Right ventricle myocardium inferior (tissue), 1 donor: ENCODE measurements at places on chromosomes 1 and 21.

DNA sequence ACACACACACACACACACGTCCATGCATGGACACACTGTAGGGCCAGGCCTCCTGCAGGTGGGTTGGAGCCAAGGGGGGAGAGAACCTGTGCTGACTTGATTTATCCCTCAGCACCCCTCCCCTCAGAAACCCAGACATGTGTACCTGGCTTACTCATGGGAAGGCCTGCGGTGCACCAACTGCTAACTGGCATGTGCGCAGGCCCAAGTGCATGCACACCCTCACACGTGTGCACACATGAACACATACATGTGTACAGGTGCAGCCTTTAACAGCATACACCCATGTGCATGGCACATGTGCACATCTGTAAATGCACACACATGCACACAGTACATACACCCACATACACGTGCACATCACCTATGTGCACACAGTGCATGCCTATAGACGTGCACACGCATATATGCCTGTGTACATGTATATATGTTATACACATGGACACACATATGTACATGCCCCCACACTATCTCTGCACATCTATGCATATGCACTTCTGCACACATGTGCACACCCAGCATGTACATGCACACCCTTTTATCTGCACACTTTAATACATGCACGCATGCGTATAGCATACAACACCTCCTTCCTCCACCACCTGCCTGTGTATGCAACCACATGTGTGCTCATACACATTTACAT, 67.5 kb downstream of the TRIM11 start:
- DNase-seq, result peak; percentile 26

DNA sequence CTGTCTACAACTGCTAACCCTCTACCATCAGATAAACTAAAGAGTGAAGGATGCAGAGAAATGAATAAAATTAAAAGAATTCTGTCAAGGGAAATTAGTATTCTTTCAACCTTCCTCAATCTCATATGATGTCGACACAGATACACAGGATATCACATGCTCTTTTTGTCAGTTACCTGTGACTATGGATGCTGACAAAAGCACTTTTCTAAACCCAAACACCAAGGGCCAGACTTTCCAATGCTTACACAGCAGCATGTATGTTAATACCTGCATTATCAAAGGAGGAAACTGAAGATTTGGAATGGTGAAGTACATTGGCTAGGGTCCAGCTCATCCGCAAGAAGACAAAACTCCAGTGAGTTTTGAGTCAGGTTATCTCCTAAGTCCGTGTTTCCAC, 294.0 kb downstream of the SMYD3 start:
- DNase-seq, result no peak

- no peak for DNase-seq
Measured at GRCh38 chr1:212451416-212452322, 18.9 kb downstream of the NENF start.

DNA sequence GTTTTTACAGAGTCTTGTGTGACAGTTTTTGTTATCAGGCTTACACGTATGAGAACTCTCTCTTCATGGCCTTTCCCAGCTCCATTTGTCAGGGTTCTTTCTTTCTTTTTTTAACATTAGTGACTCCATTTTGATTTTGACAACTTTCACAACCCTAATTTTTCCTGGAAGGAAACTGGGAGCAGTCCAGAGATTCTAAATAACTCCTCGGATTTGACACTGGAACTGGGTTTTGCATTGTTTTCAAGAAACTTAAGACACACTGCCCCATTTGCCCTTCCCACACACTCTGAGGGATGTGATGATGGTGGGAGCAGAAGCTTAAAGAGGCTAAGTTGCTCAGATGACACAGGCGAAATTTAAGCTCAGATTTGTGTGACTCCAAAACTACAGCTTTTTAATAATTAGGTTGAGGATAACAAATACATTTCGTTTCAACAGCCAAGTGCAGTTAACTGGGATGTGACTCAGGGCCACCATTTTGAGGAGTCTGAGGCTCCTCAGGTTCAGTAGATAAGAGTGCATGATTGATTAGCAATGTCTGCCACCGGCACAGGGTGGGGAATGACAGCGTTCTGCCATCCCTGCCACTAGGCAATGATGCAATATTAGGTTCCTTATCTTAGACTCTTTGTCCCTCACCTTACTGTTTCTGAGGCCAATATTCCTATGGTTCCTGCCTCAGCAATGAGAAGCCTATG, 95.1 kb upstream of the ATP1A1 start:
- DNase-seq, result no peak

GRCh38 chr1:201689647-201690046, 139.3 kb upstream of the IPO9 start:
- no peak for DNase-seq

GRCh38 chr21:19018529-19018928, 614.9 kb upstream of the TMPRSS15 start:
- DNase-seq, result no peak

GRCh38 chr1:235054466-235054865, 74.2 kb downstream of the TOMM20 start:
- DNase-seq, result no peak

DNA sequence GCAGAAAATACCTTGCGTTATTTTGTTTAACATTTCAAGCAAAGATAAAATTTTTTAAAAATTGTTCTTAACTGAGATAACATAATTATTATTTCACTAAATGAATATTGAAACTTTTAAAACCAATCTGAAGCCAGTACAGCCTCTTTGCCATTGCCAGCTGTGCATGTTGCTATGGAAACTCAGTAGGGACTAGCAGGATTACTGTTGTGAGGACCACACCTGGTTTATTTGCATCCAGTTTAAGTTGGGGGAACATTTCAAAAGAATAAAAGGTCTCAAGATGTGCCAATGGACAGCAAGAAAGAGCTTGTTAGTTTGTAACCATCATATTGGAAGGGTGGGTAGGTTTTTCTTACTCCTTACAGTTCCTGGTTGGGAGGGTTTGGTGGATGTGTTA, 80.7 kb downstream of the POU2F1 start:
- no peak for DNase-seq

DNA sequence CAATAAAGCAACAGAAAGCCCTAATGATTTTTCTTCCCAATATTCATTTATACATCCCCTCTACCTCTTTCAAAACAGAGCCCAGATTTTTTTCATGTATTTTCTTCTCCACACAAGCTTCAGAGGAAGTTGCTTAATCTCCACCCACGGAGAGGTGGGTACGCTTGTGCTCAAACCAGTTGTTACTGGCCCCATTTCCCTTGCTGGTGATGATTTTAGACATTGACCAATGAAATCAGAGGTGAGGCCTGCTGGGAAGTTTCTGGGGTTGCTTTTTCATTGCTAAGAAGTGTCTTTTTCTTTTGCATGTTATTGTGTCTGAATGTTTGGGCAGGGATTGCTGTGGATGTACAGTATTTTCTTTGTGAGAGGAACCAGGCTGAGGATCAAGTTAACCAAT, 448.1 kb upstream of the B3GALT2 start:
- DNase-seq, result no peak

DNA sequence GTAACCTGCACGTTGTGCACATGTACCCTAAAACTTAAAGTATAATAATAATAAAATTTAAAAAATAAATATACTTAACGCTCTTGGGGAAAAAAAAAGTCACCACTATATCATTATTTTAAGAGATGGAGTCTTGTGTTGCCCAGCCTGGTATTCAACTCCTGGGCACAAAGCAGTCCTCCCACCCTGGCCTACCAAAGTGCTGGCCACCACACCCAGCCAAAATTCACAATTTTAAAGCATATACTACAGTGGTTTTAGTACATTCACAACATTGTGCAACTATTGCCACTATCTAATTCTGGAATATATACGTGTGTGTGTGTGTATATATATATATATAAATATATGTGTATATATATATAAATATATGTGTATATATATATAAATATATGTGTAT, 5.9 kb downstream of the HMGN2 start:
- no peak for DNase-seq

- DNase-seq, result no peak
Measured at GRCh38 chr1:93907718-93908117, 1.5 kb downstream of the GCLM start.

- DNase-seq, result no peak
Measured at GRCh38 chr1:89952605-89953130, 42.2 kb upstream of the ZNF326 start.

GRCh38 chr1:155134880-155135414, 705 bp upstream of the SLC50A1 start:
- peak; percentile 89 for DNase-seq

DNA sequence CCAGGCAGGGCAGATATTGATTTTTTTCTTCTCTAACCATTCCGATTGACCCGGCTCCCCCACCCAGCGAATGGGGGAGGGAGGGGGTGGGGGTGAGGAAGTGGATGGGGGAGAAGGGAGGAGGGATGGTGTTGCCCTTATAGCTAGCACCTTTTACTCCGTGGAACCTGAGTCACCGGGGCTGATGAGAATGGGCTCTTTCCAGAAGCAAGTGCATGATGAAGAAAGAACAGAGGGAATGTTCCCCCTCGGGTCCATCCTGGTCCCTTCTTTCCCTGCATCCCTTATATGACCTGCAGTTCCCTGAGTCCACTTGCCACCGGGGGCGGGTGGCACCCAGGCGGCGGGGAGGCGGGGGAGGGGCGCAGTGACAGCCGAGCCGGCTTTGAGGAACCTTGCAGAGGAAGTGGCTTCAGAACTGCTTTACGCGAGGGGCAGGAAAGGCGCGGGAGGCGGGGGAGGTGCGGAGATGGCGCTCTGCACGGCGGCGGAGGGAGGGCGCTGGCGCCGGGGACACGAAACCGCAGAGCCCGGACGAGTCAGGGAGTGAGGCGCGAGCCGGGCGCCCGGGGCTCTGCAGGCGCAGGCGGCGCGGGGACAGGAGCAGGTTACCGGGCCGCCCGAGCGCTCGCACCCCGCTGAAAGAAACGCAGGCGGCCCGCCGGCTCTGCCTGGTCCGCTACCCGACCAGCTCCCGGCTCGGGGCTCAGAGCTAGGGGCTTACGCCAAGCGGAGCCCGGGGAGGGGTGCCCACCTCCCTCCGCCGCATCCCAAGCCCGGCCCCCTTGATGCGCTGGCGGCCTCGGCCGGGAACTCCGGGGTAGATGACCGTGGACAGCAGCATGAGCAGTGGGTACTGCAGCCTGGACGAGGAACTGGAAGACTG, 49.7 kb downstream of the RASSF5 start:
- DNase-seq, result peak; percentile 95

- DNase-seq, result no peak
Measured at GRCh38 chr1:51306950-51307349, 23.4 kb downstream of the TTC39A start.

GRCh38 chr1:25905680-25906643, at the start of gene STMN1:
STMN1 (minus strand) TSS chr1:25906419; CDS start chr1:25904676, 1,743 bp downstream.
- DNase-seq, result peak; percentile 93

- DNase-seq, result no peak
Measured at GRCh38 chr21:41957991-41958766, 4.4 kb upstream of the C2CD2 start.

GRCh38 chr1:229197265-229197585, 73.7 kb upstream of the RAB4A start:
- DNase-seq, result peak; percentile 55

DNA sequence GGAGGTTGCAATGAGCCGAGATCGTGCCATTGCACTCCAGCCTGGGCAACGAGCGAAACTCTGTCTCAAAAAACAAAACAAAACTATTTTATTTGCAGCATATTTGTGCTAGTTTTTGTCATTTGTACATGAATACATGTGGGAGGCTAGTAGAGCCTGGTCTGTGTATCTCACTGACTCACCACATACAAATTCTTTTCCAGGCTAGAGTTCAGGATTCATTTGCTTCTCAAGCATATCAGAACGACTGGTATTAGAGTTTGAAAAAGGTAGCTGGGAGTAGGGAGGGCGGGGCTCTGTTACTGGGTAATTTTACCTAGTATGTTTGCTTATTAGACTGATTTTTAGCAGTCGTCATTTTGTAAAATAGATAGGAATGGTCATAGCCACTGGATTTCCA, 4.5 kb upstream of the TOR3A start:
- DNase-seq, result no peak

- DNase-seq, result no peak
Measured at GRCh38 chr1:84823511-84823910, 69.5 kb downstream of the LPAR3 start.

- DNase-seq, result no peak
Measured at GRCh38 chr1:82160903-82161302, 360.2 kb downstream of the ADGRL2 start.

GRCh38 chr1:226111883-226112261, 49.4 kb downstream of the H3-3A start:
- DNase-seq, result no peak

GRCh38 chr1:54096877-54097240, 43.5 kb downstream of the TCEANC2 start:
- no peak for DNase-seq

GRCh38 chr21:45113543-45113942, 39.2 kb downstream of the ADARB1 start:
- DNase-seq, result no peak

DNA sequence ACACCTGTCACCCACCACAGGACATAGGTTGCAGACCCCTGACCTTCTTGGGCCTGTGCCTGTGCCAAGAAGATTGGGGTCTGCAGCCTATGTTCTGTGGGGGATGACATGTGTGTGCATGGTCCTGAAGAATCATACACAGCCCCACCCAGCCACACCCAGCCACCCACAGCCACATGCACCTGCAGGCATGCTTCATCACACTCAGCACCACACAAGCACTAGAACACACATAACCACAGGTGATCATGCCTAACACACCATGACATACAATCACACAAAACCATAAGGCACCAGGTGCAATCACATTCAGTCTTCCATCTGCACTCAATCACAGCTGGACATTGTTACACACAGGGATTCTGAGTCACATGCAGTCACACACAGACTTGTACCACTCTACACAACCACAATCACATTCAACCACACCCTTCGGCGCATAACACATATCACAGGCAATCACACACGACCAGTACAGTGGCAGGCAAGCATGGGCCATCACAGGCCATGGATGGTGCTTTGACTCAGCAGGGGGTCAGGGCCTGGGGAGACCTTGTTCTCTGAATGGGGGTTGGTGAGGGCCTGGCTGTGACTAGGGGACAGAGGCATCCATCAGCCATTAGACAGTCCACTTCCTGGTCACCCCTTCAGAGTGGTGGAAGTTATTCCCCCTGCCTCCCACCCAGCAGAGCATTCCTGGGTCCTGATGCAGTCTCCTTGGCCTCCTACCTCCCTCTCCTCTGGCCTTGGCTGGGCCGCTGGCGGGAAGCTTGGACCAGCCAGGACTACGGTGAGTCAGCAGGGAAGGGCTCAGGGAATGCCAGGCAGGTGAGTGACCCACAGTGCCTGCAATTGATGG, 44.3 kb upstream of the EPS8L3 start:
- DNase-seq, result no peak

DNA sequence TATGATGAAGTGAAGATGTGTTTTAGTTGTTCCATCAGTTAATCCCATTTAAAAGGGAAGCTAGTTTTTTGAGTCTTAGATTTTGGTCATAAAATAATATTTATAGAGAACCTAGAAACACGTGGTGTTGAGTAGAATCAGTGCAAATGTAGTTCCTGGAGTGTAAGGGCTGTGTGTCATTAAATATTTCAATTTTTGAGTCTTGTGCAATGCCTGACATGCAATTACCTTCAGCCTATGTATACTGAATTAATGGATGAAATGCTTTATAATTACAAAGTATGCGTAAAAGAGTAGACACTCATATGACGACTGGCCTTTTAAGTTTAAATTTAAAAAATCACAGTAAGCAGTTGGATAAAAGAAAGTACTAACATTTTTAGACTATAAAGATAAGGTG, 75.0 kb downstream of the NEK7 start:
- no peak for DNase-seq

- DNase-seq, result no peak
Measured at GRCh38 chr21:31945141-31945540, 72.3 kb downstream of the HUNK start.
